ENCODE measurements at places on chromosomes 6 and 20. TPM values are rescaled to one million over a fixed set of nuclear protein-coding genes. Genes with fewer than 3 reads are reported as not detected.

GRCh38 chr20:36477475-36477874 lies 63.8 kb upstream of the MYL9 start:
- DNase-seq: no peak

GRCh38 chr6:63214816-63215215 lies 3.5 kb downstream of the FKBP1C start:
- DNase-seq: no peak

DNA sequence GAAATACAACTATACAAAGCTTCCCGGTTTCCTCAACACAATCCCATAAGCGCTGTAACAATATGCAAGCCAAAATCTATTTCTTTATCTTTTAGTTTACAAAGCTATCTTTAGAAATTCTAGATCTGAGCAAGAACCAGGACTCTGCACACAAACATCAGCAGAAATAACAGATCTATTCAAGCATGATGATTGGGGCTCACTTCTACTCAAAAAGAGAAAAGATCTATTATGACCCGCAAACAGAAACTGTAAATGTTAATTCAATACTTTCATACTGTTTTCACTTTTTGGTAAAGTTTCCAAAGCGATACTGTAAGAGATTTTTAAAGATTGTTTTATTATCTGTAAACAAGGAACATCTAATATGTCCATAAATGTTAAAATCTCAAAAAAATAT lies 86.6 kb downstream of the SESN1 start:
- DNase-seq: no peak

SRMS gene
- not detected for polyA plus RNA-seq

LY6G6C gene
- 0.23 TPM for polyA plus RNA-seq

All from CD14-positive monocyte (primary cell).